DMS79 treated with DMSO at 0.1 percent for 48 hours (cell line): ENCODE measurements at places on chromosomes 16 and 17.

DNA sequence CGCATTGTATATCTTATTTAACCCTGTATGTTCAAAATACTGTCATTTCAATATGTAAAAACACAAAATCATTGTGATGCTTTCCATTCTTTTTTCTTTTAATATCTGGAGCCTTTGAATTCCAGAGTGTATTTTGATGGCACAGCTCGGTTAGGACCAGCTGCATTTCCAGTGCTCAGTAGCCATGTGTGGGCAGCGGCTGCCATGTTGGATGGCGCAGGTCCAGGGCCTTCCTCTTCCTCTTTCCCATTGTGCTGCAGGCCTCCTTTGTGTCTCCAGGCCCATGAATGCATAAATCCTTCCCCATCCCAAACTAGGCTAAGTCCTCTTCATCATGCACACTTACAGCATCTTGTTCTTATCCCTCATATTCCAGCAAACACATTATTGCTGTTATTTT, 13.0 kb downstream of the IRX3 start:
- DNase-seq: no peak

- DNase-seq: no peak
Measured at GRCh38 chr17:33888455-33888854, 366.6 kb upstream of the CCL2 start.

- peak; percentile 89 for DNase-seq
Measured at GRCh38 chr16:23082161-23082788, 67.0 kb downstream of the USP31 start.

GRCh38 chr16:73083271-73083670, 35.3 kb upstream of the ZFHX3 start:
- DNase-seq: no peak

DNA sequence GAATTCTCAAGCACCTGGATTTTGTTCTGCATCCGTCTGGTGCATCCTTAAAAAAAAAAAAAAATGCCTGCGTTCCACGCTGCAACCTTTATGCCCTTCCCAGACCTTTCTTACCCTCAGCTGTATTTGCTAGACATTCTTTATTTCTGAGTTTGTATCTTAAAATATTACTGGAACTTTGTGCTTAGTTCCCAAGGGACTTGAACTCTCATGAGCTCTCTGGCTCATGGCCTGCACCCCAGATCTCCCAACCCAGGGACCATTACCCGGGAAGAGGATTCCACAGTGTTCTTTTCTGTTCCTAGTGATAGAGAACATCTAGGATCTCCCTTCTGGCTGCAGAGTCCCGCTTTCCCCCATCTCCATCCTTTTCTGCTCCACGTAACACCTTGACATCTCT, 28.9 kb upstream of the CLEC18A start:
- no peak for DNase-seq

DNA sequence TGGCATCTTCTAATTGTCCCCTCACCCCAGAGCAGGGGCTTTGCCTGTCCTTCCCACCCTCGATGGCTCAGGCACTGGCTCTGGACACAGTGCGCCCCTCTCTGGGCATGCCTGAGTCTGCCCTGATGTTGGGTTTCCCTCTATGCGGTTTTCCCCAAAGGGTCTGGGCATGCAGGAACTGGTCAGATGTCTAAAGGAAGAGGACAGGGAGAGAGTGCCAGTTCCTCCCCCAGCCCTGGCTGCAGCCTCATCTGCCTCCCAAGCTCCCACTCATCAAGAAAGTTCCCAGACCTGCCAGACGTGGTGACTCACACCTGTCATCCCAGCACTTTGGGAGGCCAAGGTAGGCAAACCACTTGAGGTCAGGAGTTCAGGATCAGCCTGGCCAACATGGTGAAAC, 41.3 kb upstream of the PABPN1L start:
- DNase-seq: no peak

DNA sequence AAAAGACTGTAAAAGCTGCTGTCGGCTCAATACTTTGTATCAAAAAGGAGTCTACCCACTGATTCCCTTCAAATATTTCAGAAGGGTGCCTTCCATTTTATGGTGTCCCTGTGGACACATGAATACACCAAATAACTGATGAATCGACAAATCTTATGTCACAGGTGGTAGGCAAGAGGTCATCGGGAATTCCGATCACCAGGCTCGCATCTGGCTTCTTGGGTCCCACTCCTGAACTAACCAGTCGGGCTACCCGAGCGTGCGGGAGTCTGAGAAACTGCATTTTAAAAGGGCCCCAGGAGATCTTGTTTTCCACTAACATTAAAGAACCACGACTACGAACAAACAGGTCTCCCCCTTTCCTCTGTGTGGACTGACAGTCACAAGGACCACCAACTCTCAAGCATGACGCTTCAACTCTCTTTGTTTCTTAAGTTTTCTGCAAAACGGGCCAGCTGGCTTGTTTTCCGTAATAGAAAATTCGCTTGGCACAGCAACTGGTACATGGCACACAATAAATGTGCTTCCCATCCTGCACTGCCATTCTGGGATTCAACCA, 873 bp downstream of the PSME3IP1 start:
- peak; percentile 7 for DNase-seq

DNA sequence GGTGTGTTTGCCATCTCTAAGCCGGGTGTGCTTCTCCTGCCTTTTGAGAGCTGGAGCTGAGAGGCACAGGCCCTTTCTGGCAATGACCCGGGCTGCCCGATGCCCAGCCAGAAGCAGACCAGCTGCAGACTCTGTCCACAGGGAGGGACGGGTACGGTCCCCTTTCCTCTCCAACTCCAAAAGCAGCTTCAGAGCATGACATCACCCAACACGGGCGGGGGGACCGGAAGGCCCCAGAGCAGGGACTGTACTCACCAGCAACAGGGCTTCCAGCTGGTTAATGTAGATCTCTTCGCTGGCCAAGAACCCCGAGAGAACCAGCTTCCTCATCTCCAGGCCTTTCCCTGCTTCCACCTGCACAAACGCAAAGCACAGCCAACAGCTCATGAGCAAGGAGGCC, 79.4 kb downstream of the ABR start:
- no peak for DNase-seq

DNA sequence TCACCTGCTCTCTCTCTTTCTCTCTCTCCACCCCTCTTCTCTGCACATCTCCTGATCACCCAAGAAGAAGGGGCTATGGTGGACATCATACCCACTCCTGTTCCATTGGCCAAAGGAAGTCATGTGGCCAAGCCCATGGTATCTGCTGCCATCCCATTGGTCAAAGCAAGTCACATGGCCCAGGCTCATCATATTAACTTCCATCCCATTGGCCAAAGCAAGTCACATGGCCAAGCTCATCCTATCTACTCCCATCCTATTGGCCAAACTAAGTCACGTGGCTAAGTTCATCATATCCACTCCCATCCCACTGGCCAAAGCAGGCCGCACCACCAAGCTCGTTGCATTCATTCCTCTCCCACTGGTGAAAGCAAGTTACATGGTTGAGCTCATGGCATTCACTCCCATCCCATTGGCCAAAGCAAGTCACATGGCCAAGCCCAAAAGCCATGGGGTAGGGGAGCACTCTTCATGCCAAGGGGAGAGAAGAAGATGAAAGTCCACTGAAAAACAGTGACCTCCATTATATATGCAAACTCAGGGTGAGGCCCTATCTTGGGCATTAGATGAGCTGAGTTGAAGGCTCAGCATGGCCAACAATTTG, 29.2 kb downstream of the SNX20 start:
- DNase-seq: no peak

GRCh38 chr17:57696050-57696449, 49.0 kb downstream of the CCDC182 start:
- DNase-seq: no peak

GRCh38 chr17:49522357-49522890, 27.3 kb downstream of the NGFR start:
- DNase-seq: no peak

DNA sequence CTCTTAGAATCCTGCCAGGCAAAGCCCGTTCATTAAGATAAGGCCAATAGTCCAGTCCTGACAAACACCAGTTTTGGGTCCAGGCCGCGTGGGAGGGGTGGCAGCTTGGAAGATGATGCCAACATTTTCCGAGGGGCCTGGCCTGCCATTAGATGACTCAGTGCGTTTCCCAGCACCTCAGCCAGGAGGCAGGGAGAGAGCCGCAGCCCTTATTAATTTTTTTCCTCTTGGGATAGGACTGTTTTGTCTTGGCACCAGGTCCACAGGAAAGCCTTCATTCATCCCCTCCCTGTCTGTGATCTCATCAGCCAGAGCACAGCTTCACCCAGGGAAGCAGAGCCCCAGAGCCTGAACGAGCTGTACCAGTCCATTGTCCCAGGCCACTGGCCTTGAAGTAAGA, 4.7 kb upstream of the NDEL1 start:
- no peak for DNase-seq

- DNase-seq: no peak
Measured at GRCh38 chr17:12979826-12980500, 37.9 kb downstream of the ELAC2 start.

GRCh38 chr16:84948851-84949610, 62.3 kb downstream of the ZDHHC7 start:
- no peak for DNase-seq

DNA sequence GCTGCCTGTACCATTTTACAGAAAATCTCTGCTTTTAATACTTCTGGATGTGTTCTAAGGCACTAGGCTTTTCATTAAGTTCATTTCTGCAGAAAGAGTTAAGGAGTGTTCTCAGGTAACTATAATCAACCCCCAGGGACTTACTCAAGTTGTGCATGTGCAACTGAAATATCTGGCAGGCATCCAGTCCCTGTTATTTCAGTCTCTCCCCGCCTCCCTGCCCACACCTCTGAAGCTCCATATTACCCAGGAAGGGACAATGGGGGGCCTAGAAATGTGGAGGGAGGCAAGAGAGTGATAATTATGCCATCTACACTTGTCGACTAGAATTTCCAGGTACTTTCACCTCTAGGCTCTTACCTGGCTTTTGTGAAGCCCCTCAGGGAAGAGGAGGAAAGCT, 432.2 kb downstream of the MAF start:
- DNase-seq: peak; percentile 45

DNA sequence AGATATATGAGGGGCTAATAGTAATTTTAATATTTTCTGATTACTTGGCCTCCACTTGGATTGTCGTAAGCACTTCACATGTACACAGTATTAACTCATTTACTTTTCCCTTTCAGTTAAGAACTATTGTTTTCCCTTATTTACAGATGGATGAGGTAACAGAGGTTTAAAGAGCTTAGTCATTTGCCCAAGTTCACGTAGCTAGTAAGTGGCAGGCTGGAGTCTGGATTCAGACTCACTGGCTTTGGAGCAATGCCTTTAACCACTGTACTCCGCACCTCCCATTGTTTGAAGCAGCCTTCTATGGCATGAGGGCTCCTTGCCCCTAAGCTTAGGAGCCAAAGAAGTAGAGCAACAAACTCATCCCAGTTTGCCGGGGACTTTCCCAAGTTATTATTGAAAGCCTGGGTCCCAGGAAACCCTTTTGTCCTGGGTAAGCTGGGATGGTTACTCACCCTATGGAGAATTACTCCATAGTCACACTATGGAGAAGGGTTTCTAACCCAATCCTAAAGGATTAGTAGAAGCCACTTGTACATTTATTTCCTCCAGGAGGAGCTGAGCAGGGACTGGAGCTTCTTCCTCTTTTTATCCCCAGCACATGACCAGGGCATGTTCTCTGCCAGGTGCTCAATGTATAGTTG, 12.3 kb downstream of the FOXL1 start:
- no peak for DNase-seq

DNA sequence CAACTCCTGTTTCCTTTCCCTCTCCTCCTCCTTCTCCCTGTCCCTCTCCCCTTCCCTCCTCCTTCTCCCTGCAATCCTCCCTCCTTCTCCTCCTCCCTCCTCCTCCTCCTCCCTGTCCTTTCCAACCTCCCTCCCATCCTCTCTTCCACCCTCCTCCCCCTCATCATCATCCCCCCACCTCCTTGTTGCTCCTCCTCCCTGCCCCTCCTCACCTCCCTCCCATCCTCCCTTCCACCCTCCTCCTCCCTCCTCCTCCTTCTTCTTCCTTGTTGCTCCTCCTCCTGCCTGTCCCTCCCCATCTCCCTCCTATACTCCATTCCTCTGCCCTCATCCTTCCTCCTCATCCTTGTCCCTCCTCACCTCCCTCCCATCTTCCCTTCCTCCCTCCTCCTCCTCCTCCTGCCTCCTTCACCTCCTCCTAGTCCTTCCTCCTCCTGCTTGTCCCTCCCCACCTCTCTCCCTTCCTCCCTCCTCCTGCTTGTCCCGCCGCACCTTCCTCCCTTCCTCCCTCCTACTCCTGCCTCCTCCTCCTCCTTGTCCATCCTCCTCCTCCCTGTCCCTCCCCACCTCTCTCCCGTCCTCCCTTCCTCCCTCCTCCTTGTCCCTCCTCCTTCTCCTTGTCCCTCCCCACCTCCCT, 222.5 kb downstream of the IRF8 start:
- DNase-seq: no peak

DNA sequence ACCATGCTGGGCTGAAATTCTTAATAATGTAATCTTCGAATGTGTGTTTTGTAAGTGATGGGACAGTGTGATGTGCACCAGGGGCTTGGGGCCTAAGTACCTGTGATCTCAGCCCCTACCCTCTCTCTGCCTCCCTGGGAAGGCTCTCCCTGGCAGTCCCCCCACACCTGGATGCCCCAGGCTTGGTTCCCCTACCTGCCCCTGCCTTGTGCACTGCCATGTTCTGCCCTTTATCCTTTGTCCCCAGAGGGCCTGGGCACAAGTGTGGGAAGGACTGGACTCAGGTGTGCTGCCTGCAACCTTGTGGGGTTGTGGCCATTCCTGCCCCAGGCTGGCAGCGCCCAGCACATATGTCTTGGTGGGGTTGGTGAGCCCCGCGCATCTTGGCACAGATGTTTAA, 55.4 kb upstream of the CREBBP start:
- no peak for DNase-seq

DNA sequence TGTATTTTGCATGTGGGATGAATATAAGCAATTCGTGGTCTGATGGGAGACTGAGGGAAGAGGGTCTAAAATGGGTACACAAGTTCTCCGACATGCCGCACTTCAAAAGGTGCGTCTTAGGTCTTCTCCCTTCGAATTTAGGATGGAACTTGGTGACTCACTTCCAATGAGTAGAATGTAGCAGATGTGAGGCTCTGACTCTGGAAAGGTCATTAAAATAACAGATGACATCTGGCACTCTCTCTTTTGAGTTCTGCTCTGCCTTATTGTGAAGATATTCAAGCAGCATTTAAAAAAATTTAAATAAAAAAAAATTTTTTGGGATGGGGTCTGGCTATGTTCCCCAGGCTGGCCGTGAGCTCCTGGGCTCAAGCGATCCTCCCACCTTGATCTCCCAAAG, 92.7 kb downstream of the TMEM100 start:
- DNase-seq: no peak

GRCh38 chr16:27515874-27516353, 33.8 kb downstream of the GTF3C1 start:
- DNase-seq: no peak
